ENCODE measurements at places on chromosomes 6 and 20.

DNA sequence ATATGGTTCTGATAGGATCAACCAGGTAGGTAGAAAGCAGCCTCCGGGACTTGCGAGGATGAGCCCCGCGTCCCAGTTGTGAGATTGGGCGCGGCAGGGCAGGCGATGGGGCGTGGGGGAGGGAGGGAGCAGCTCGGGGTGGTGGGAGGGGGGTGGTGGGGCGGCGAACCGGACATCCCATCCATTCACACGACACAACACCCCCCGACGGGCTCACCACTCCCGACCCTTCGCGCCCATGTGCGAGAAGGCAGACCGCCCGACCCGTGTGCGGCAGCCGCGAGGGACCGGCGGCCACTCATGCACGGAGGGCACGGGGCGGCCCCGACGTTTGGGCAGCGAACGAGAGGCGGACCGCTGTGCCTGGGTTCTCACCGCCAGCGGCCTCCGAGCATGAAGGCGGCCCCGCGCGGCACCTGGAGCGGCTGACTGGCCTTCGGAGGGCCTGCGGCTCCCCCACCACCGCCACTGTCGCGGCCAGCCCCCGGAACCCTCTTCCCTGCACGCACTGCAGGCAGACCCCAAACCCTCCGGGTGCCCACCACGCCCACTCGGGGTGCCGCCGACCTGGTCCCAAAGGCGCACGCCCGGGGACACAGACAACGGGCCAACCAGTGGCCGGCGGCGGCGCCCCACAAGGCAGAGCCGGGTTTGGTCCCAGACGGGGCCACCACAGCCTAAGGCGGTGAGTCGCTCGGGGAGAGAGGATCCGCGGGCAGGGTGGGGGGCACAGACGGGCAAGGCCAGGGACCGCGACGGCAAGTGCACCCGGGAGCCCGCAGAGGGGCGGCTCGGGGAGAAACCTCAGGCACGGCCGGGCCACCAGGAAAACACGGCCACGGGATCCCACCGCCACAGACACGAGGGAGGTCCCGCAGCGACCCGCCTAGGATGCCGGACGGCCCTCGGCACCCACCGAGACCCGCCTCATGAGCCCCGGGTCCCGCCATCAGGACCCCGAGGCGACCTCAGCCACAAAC lies 769.2 kb upstream of the DEFB115 start:
- no peak for DNase-seq

DNA sequence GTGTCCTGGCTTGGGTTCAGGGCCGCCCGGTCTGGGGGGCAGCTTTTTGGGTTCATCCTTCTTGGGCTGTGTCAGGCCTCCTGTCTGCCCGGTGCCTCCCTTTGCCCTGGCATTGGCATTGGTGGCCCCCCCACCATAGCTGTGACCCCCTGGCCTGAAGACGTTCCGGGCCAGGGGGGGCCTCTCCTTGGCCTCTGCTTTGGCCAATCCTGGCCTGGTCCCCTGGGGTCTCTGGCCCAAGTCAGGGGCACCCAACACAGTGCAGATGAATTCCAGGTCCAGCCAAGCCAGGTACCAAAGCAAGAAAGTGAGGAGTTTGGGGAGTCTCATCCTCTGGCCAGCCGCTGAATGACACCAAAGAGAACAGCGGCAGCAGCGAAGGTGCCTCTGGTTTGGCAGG lies 429 bp downstream of the GDF5 start:
- DNase-seq: no peak

DNA sequence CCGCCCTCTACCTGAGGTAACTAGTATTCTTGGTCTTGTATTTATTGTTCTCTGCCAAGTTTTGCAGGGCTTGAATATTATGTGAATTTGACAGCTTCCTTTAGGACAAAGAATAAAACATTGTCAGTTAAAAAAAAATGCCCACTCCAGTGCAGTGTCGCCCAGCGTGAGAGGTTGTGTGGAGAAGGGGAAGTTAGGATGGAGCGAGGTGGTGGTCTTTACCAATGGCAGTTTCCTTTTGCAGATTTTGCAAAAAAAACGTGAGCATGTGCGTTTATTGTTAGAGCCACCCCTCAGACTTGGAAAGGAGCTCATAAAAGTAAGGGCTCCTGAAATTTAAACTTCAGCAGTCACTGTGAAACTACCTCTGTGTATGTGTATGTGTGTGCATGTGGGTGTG lies 28.3 kb downstream of the UST start:
- no peak for DNase-seq

- DNase-seq: no peak
Observed at GRCh38 chr20:1033751-1034414, 31.8 kb upstream of the RSPO4 start.

DNA sequence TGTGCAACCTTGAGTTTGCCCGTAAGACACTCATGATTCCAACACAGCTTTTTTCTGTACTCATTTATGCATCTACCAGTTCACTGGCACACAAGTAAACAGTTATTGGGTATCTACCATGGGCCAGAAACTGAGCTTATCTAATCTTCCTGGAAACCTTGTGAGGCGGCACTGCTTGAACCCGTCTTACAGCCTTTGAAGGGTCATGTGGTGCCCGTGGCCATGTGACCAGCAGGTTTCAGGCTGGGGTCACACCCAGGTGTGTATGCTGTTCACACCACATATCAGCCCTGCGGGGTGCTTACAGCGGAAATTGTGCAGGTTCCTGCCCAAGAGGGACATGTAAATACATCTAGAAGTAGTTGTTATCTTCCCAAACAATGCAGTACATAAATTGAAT lies 6.1 kb downstream of the THBD start:
- DNase-seq: no peak

DNA sequence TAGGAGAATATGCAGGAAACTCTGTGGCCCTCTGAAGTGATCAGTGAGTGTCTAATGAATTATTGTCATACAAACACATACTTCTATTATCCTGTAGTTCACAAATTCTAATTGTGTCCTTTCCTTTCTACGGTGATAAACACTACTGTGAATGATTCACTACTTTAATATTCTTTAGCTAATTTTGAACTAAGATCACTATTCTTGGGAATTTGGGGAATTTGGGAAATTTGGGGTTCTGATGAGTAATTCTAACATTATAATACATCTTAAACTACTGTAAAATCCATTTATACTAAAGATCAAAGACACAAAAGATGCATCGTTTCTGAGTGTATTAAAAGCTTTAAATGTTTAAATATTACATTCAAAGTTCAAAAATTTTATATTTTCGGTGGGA lies 1287.2 kb upstream of the CITED2 start:
- DNase-seq: no peak

- DNase-seq: no peak
Observed at GRCh38 chr6:15077006-15077405, 168.9 kb upstream of the JARID2 start.

DNA sequence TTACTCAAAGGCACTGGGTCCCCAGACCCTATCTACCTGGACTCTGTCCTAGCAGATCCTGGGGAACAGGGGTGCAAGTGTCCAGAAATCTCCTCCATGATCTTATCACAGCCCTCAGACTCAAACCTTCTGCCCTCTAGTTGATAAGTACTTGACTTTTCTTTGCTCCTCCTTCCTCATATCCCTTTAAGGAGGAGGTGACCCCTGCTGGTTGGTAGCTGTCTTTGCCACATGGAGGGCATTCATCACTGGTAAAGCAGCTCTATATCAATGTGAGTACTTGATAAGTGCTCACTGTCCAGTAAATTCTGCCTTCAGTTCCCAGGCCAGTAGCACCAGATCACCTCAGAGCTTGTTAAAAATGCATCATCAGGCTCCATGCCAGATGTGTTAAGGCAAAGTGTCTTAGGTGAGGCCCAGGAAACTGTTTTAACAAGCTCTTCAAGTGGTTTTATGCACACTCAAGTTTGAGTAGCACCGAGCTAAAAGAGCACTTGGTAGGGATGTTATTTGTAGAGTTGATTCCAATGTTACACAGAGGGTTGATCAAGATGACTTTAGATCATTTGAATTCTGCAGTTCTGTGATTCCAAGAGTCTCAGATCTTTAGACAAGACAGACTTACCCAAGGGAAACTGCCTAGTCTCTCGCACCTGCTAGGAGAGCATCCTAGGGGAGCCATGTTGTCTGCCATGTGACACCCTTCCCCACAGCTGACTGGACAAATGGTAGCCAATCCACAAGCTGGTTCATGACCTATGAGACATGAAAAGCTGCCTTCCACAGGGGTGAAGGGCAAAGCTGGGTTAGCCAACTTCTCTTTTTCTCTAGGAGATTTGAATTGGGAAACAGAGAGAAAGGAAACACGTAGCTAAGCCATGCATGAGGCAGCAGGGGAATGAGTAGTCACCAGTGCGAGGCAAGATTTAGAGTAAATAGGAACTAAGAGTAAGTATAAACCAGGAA lies 18.6 kb downstream of the TREML2 start:
- DNase-seq: peak; percentile 13

DNA sequence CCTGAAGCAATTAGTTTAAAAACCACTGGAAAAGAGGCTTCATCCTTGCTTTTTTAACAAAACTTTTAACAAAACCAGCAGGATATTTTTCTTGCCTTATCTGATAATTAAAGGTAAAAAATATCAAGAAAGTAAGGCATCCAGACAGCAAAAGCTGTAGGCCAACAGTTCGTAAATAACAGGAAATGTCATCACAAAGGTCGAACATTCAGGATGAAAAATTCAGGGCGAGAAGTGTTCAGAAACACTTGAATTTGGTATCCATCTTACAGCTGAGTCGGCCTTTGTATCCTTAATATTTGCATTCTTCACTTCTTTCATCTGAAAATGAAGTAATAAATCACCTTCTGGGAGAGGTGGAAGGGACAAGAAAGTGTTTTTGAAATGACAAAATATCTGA lies 8.2 kb upstream of the FILIP1 start:
- DNase-seq: no peak

GRCh38 chr6:129908356-129908755 lies 47.2 kb upstream of the TMEM244 start:
- no peak for DNase-seq

- DNase-seq: no peak
Observed at GRCh38 chr6:72969666-72970065, 255.6 kb downstream of the KHDC1L start.

DNA sequence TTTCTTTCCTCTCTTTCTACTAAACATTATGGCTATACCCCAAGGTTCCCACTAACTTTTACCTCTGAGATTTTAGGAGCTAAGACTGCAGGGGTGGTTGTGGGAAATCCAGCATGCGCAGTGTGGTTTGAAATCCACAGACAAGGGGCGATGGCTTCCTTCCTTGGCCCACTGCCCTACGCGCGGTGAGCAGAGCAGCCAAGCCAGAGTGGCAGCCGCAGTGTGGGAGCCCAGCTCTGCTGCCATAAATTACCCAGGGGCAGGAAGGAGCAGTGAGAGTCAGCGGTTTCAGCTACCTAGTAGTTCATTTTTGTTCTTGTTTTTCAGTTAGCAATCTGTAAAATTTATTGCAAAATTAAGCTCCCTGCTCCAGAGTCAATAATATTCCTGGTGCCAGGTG lies 101.4 kb downstream of the BMP2 start:
- no peak for DNase-seq

GRCh38 chr6:15508931-15509330 lies 153.9 kb downstream of the DTNBP1 start:
- DNase-seq: no peak

DNA sequence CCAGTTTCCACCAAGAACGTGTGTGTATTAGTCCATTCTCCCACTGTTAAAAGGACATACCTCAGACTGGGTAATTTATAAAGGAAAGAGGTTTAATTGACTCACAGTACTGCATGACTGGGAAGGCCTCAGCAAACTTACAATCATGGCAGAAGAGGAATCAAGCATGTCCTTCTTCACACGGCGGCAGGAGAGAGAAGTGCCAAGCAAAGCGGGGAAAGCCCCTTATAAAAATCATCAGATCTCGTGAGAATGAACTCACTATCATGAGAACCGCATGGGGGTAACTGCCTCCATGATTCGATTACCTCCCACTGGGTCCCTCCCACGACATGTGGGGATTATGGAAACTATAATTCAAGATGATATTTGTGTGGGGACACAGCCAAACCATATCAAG lies 13.1 kb downstream of the C20orf203 start:
- DNase-seq: no peak

GRCh38 chr6:17870300-17871188 lies 116.9 kb downstream of the KIF13A start:
- DNase-seq: no peak

DNA sequence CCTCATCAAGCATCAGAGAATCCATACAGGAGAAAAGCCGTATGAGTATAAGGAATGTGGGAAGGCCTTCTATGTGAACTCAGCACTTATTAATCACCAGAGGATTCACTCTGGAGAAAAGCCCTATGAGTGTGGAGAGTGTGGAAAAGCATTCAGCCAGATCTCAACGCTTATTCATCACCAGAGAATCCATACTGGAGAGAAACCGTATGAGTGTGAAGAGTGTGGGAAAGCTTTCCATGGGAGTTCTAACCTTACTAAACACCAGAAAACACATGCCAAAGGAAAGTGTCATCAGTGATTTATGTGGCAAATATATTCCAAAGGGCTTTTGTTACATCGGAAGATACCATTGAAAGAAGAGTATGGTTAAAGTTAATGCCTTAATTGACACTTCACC lies 25.4 kb downstream of the ZKSCAN8 start:
- DNase-seq: no peak

- DNase-seq: no peak
Observed at GRCh38 chr6:114534813-114535212, 192.0 kb upstream of the HS3ST5 start.

DNA sequence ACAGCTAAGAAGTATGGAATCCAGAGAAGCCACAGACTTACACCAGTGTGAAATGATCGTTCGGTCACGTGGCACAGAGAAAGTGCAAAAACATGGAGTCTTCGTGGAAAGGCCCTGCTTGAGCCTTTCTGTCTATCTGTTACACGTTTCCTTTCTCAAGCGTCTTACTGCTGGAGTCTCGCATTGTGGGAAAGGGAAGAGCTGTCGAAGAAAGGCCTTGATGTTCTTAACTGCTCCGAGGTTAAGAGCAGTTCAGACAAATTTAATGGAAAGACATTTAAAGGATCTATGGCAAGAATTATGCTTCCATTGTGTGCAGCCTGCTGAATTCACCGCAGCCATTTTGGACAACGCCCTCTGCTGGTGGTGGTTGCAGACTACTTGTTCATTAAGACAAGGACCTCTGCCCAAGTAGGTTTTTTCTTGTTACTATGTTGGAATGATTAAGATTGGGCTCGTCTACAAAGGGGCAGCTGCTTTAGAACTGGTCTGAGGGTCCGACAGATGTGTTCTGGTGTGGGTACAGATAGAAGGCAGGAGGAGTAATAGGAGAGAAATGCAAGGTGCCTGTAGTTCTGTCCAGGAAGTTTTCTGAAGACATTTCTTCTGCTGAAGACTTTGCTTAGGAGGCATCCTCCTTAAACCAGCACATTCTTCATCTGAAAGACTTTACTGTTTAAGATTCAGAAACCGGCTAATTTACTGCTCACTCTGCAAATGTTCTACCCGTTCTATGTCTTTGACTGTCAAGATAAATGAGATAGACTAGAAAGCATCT lies 24.7 kb upstream of the CCN6 start:
- DNase-seq: peak; percentile 53
